ENCODE measurements at places on chromosomes 11 and 22.

DNA sequence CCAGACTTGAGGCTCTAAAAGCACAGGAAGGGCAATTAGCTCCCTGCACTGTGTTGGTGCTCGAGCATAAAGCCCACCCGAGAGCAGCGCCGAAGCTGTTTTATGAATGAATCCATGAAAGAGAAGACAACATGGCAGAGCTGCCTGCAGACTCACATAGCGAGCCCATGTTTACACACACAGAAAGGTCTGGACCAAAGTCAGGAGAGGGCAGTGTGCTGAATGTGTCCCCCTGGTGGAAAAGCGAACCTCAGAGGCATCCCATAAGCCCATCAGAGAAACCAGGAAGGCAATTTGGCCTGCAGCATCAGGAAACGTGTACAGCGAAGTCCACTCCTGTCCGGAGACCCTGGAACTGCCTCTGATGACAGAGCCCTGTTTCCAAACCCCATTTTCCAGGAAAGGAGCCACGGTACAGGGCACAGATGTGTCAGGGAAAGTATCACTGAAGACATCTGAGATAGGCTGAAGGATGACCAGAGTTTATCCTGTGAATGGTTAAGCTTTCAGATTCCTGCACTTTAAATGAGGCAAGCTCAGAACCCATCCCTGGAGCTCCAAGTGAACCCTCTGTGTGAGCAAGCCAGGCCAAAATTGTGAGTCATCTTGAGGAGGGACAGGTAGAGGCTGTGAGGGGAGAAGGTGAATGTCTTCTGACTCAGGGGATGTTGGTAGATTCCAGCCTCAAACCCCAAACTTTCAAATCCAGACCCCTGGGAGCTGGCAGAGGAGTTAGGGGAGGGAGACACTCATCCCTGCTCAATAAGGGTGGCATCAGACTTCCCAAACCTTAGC lies 36.9 kb downstream of the CHRDL2 start:
- no peak for DNase-seq

DNA sequence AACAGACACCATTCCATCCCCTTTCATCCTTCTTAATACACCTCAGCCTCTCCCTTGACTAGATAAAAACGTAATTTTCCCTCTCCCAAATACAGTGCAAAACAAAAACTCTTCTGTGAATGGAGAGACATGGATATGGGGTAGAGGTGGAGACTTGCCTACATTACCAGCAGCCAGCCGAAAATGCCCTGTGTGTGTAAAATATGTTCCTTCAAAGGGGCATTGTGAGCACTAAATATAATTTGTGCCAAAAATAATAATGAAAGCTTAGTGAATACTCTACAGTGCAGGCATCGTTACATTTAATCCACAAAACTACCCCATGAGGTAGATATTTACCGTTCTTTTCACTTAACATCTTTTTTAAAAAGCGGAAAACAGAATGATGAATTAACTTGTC lies 1.0 kb upstream of the TRIM44 start:
- DNase-seq: no peak

DNA sequence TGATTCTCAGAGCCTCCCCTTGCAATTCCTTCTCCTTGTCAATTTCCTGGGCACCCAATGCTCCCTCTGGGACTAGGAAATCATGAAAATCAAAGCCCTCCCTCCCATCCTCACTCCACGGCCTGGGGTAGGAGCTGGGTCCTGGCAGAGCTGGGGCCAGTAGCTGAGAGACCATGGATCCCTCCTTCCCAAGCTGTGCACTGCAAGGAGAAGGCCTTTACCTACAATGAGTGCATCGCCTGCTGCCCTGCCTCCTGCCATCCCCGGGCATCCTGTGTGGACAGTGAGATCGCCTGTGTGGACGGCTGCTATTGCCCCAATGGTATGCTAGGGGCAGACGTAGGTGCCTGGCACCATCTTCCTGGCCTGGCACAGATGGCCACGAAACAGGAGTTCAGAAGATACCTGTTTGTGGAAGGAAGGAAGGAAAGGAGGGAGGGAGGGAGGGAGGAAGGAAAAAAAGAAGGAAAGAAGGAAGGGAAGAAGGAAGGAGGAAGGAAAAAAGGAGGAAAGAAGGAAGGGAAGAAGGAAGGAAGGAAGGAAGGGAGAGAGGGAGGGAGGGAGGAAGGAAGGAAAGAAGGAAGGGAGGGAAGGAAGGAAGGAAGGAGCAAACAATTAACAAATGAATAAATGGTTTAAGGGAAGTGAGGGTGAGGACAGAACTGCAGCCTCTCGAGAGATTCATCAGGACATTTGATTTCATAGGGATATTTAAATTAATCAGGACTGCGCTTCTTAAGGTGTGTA lies 12.5 kb downstream of the OTOG start:
- DNase-seq: no peak

- DNase-seq: no peak
Measured at GRCh38 chr11:71542879-71543777, 5.1 kb upstream of the KRTAP5-9 start.

DNA sequence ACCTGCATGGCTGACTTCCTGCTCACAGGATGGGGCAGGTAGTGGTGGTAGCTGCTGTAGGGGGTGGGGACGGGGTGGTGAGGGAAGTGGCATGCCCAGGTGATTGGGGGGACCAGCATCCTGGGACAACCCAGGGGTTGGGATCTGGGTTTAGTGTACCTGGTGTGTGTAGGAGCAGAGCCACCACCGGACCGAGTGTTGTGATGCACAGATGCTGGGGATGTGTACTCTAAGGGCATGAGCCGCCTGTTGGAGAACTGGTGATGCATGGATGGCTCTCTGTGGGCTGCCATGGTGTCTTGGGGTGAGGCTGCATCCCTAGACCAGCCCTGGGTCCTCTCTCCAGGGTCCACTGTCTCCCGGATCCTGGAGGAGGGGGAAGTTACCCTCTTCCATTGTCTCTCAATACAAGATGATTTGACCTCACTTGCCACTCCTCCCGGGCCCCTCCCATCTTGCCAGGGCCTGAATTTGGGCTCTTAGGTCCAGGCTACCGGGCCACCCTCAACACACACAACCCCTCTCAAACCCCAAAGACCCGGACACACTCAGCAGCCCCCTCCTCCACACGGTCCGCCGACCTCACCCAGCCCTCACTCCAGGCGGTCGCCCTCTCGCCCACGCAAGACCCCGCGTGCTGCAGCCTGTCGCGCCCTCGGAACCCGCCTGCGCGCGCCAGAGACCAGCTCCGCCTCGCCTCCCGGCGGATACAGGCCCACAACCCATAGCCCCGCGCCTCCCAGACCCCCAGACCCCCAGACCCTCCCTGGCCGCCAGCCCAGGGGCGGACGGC lies 619 bp downstream of the LRRC75B start:
- DNase-seq: no peak

DNA sequence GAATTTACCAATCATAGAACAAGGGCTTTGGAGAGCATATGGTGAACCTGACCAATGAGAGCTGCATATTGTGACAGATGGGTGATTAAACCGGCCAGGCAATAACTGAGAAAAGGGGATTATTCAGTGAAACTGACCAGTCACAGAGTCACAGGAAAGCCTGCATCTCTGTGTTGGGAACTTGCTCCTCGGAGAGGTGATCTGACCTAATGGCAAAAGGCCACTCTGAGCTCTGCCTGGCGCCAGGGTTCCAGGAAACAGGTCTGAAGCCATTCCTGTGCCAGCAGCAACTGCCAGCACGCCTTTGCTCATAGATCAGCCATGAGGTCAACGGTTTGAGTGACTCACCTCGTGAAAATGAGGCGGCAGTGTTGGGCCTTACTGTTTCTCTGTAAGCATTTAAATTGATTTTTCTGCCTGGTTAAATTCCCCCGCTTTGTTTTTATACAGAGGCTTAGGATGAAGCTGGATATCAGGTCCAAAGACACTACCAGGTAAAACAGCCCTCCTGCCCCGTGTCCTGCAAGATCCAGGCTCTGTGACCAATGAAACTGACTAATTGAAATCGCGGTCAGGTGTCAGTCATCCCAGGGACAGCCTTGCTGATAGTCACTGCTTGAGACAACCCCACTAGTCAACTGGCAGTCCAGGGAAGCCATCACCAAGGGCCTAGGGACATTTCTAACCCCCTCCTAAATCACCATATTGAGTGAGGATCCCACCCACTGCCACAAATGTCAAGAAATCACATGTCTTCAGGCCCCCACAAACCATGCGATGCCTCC lies 35.8 kb upstream of the MYOD1 start:
- no peak for DNase-seq

DNA sequence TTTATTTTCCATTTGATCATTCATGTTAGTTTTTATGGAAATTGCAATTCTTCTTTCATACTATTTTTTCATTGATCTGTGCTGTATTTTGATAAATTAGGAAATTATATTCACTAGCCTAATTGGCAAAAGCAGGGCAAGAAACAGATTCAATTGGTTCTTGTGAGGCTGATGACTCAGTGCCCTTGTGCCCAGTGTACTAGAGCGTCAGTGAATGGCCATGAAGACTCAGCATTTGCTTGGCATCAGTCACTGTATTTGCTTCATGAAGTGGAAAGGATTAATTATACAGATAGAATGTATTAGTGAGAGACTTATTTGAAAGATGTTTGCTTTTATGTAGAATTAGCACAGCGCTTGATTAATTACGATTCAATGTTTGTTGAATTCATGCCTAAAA lies 31.8 kb downstream of the MRGPRX1 start:
- DNase-seq: no peak

GRCh38 chr11:59617876-59618275 lies 2.3 kb upstream of the OSBP start:
- no peak for DNase-seq

GRCh38 chr11:123375832-123376231 lies 54.2 kb upstream of the GRAMD1B start:
- DNase-seq: no peak

- no peak for DNase-seq
Measured at GRCh38 chr22:47486569-47487312, 724.3 kb downstream of the TBC1D22A start.

GRCh38 chr11:67418476-67419281 lies 3.2 kb downstream of the CARNS1 start:
- no peak for DNase-seq

DNA sequence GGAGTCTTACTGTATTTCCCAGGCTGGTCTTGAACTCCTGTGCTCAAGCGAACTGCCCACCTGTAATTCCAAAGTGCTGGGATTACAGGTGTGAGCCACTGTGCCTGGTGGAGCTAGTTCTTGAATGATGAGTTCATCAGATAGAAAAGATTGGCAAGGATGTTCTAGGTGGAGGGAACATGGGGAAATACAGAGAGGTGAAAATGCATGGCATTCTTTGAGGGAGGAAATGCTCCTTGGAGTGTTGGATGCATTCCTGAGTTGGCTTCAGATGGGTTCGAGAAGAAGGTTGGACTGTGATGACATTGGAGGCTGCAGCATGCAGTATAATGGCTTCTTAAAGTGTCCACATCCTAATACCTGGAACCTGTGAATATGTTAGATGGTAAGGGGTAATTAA lies 4.4 kb downstream of the DDX10 start:
- DNase-seq: no peak

All from activated CD4-positive, CD25-positive, alpha-beta regulatory T cell (primary cell).